ENCODE measurements at places on chromosomes 2 and 18.

- no peak for DNase-seq
Observed at GRCh38 chr2:144083211-144083610, 436.7 kb downstream of the ZEB2 start.

GRCh38 chr2:231007286-231008098 lies 11.6 kb downstream of the SPATA3 start:
- DNase-seq, result no peak

- DNase-seq, result no peak
Observed at GRCh38 chr18:38563396-38563980, 997.9 kb upstream of the CELF4 start.

DNA sequence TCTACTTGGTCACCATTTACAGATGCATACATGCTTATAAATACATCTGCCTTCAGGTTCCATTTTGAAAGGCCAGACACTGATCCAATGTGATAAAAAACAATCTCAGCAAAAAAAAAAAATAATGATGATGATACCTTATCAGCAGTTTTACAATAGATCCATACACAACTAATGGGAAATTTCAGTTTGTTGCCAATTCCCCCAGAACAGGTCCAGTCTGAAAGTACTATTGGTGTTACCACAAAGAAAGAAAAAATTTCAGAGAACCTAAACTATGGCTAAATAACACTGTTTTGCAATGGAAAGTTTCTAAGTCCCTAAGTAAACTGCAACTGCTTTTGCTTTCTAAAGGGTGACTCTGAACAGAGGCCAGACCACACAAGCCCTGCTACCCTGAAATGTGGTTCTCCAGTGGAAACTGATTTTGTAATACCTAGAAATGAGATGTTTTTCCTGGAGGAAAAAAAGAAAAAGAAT lies 54.1 kb downstream of the LPIN2 start:
- no peak for DNase-seq

GRCh38 chr2:143551971-143552650 lies 422.9 kb downstream of the ARHGAP15 start:
- DNase-seq, result no peak

DNA sequence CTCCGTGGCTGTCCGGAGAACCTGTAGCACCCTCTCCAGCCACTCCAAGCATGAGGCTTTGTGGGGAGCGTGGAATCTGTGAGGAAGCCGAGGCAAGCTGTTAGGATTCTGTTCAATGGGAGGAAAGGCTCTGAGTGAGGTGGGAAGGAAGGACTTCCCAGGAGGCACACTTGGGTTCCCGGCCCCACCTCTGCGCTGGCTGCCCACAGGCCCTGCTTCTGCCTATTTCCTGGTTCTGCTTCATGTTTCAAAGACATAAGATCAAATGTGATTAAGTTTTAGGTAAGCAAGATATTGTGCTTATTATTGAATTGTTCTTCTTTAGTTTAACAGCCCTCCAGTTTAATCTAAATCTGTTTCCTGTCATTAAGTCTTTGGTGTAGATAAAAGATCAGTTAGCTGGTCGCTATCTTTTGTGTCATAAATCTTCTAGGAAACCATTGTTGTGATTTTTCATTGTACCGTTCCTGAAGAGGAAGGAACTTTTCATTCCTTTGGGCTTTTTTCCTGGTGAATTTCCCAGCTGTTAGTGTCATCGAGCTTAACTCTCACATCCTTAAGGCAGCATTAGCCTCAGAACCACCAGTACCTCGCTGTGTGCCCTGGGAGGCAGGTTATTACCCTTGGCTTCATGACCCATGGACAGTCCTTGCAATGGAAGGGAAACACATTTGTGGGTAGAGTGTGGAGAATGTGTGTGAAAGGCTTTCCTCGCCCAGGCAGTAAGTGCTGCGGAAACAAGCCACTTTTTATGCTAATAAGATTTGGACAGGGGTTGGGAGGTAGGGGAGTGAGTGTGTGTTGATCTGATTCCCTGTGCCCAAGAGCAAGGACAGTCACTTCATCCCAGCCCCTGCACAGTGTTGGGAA lies 61.9 kb upstream of the ALPP start:
- no peak for DNase-seq

- DNase-seq, result peak; percentile 11
Observed at GRCh38 chr18:32200766-32201165, 10.9 kb downstream of the MEP1B start.

GRCh38 chr2:215505044-215505786 lies 69.3 kb upstream of the FN1 start:
- no peak for DNase-seq

GRCh38 chr2:181788897-181789555 lies 102.5 kb upstream of the ITPRID2 start:
- no peak for DNase-seq

DNA sequence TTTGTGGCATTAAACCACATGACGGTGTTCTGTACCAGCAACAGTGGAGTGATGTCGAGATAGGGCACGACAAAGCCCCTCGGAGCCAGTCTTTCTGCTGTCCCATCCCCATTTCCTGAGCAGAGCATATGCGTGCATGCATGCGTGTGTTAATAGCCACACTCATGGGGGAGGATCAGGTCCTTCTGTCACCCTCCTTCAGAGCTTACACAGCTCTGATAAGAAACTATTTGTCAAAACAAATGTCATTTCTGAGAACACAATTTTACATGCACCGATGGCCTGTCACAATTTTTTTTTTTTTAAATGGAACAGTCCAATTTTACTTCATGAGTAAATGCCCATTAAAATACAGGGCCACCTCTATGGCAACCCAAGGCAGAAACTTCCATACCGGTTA lies 95.9 kb upstream of the ZBTB14 start:
- no peak for DNase-seq

DNA sequence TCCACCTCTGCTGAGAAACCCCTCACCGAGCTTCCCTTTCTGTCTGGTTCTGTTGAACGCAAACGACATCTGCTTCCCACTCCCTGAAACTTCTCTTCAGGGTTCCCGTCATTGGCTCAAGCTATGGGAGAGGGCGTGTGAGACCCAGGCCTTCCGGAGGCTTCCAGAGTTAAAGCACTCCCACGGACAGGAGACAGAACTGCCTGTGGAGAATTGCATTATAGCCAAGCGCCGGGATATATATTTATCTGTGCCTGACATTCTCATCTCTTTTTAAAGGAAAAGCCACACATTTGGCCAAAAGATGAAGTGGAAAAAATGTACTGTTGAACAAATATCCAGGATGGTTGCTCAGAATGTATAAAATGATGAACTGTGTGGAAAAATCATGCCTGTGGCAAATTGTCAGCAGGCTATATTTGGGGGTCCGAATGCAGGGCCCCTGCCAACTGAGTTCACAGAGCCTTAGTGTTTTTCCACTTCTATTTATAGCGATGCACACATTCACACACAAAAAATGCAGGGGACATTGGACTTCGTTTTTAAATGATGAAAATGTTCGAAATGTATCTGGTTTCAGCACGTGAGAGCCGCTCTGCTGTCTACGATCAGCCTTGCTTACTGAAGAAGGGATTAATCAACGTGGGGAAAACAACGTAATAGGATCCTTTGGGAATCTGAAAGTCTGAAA lies 59.5 kb downstream of the E2F6 start:
- no peak for DNase-seq

DNA sequence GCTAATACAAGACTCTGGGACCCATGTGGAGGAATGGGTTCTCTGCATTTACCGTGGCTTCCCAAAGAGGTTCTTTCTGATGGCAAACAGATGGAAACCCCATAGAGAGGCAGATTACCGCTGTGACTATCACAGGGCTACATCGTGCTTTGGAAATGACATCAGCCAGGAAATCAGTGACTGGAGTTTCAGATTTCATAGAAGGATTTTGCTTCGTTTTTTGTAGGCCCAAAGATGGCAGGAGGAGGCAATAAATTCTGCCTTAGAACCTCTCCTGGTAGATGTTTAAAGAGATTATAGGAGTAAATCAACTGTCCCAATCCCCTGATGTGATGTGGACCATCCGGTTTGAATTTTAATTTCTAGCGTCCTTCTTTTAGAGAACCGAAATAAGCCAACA lies 214.1 kb downstream of the AGPS start:
- DNase-seq, result no peak

GRCh38 chr2:233131936-233132720 lies 72.0 kb downstream of the INPP5D start:
- DNase-seq, result no peak

DNA sequence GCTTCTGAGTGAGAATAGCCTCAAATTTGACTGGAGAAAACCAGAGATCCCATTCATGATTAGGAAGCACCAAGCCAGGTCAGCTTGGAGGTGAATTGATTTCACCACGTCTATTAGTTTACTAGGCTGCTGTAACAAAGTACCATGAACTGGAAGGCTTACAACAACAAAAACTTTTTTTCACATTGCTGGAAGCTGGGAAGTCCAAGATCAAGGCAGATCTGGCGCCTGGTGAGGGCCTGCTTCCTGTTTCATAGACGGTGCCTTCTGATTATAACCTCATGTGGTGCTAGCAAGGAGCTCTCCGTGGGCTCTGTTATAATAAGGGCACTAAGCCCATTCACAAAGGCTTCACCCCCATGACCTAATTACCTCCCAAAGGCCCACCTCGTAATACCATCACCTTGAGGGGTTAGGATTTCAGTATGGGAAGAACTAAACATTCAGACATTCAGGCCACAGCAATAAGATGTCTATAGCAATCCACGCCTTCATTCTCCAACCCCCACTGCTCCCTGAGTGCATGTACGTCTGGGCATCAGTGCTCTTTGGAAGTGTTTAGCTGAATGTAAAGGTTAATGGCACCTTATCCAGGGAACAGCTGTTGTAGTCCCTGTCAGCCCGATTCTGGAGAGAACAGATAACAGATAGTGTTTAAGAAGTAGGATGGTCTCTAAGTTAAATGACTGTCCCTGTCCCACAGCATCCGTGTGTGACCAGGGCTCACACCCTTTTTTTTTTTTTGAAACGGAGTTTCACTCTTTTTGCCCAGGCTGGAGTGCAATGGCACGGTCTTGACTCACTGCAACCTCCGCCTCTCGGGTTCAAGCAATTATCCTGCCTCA lies 89.2 kb downstream of the SOCS6 start:
- DNase-seq, result no peak

- no peak for DNase-seq
Observed at GRCh38 chr2:224183086-224183485, 144.0 kb upstream of the SERPINE2 start.

- DNase-seq, result no peak
Observed at GRCh38 chr18:75874401-75875089, 447.0 kb upstream of the SMIM21 start.

DNA sequence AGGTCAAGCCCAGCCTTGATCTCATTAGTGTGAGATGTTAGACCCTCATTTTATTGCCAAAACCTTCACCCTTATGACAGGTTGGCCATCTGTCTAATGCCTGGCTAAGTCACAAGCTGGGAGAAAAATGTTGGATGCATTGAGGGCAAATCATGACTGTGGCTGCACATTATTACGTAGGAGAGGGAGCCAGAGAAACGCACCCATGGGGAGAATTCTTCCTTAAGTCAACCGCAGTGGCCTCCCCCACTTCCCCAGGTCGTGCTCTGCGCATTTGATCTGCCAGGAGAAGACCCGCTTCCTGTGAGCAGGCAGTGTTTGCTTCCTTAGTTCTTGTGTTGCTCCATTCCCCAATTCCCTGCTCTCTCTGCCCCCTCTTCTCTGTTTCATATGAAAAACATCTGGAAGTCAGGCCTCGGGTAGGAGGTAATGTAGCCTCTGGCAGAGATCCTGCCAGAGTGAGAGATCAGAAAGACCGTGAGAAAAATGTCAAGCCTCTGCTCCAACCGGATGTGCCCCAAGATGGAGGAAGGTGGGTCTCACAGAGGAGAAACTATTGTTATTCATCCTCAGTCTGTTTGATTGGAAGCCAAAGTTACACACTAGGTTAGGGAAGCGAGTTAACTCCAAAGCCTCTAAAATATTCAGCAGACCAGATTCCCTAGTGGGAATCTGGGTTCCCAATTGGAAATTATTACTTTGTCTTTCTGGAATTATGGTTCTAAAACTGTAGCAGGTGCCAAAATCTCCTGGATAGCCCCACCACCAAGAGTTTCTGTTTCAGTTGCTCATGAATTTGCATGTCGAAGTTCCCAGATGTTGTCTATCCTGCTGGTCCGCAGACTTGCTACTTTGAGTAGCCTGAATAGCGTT lies 144.3 kb upstream of the PELI1 start:
- DNase-seq, result no peak

DNA sequence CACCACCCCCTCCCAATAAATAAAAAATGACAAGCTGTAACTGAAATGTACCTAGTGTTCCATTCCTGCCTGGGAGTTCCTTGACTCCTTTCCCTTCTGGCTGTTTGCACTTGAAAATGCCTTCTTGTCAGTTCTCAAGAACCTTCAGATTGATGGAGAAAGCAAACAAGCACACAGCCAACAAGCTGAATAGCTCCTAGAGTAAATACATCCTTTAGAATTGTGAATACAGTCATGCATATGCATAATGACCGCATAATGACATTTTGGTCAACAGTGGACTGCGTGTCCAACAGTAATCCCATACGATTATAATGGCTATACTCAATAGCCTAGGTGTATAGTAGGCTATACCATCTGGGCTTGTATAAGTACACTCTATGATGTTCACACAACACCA lies 97.0 kb downstream of the LYPD6 start:
- no peak for DNase-seq

Data from COR-L47 (cell line).